Activated CD8-positive, alpha-beta memory T cell treated with anti-CD3 and anti-CD28 coated beads for 1 hour (primary cell): ENCODE measurements at places on chromosomes 2 and 18.

DNA sequence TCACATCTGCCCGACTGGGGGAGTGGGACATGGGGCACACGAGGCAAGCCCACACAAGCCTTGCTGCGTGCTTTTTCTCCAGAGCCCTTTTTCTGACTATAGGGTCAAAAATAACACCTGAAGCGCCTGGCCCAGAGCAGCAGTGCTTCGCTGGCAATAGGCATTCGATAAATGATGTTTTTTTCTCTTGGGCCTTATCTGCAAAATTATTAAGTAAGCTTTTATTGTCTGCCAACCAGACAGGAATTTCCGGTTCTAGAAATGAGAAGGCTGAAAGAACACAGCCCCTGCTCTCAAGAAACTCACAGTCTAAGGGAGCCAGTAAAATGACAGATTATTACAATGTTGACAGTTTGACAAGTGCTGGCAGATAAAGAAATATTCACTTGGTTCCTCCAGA lies 2.7 kb upstream of the TMBIM1 start:
- DNase-seq = no peak

GRCh38 chr18:73737990-73738389 lies 409.6 kb downstream of the FBXO15 start:
- no peak for DNase-seq

- no peak for DNase-seq
These were observed 48.5 kb downstream of the HS6ST1 start for GRCh38 chr2:128269990-128270671.

DNA sequence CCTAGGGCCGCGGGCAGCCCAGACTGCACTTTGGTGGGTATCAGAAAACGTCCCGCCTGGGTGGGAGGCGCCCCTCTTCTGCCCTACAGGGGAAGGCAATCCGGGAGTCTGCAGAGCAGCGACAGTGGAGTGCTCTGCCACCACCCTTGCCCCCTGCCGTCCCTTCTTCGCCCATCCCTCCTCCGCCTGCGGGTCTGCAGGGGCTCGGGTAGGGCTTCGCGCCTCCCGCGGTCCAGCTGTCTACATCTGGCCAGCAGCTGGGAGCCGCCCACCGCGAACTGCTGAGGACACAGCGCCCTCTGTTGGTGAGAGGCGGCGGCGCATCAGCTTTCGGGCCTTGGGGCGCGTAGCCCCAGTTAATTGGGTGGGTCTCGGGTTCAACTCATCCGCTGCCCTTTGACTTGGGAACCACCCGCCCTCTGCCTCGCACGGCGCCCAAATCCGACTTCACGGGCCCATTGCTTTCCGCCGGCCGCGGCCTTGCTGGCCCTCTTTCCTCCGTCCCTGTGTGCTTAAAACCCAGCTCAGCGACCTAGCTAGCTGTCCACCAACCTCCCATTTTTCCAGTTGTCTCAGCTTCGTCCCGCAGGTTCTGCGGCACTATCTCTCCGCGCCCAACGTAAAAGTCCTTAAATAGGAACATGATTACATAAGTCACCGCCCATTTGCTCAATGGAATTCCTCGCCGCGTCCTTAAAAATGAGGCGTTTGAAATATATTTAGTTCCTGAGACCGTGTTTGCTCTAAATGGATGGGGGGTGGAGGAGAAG lies 17.6 kb downstream of the WNT10A start:
- DNase-seq = no peak

DNA sequence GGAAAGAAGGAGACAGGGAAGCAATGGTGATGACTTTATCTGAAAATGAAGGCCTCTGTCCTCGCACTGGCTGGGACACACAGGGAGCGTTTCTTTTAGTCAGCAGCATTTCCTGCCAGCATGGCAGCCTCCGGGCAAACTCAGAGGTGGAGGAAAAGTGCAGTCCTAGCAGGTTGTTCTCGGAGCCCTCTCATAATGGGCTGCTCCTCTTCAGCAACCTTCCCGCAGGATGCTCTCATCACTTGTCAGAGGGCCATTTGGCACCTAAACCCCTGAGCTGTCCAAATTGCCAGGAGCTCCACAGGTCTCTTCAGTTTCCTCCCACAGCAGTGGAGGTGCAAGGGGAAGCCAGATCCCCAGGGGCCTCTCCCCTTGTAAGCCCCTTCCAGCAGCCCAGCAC lies 6.2 kb downstream of the STK39 start:
- DNase-seq = no peak

- no peak for DNase-seq
These were observed 100.6 kb upstream of the FN1 start for GRCh38 chr2:215536510-215536909.

DNA sequence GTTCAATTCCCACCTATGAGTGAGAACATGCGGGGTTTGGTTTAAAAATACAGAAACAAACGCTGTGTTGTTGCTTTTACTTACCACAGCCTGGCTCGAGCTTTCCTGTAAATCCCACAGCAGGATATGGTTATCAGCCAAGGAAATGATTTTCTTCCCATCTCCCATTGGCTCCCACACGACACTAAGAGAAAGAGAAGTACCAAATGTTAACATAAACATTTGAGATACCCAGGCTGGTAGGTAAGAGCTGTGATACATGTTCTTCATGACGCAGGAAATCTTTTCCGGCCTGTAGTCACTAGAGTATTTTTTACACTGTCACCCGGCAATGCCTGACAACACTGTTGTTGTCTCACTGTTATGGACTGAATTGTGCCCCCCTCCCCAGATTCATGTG lies 163.6 kb downstream of the EIPR1 start:
- no peak for DNase-seq

DNA sequence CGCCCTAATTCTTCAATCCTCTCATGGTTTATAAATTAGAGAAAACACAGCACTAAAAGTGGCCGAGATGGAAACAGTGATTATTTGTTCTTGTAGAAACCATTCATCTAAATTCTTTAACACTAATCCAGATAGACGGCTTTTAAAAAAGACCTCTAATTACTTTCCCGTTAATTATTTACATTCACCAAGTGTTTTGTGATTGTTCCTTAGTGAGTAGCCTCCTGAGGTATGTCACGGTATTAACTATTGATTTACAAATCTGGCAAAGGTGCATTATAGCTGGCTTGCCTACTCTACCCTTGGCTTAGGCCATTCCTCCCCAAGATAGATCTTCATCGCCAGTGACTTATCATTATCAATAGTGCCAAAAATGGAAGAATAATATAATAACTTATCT lies 436.4 kb upstream of the ST6GAL2 start:
- DNase-seq = no peak

DNA sequence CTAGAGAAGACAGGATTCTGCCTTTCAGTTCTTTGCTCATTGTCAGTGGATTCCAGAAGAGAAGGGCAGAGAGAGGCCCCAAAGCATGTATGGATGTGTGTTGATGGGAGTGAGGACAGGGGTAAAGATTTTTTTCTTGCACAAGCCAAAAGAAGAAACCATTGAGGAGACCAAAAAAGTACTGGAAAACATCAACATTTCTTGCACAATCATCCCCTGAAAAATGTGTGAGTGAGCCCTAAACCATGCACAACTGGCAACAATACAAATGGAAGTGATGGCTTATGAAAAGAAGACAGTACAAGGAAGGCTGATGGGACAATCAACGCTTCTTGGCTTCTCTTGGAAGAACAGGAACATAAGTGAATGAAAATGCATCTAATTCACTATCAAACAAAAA lies 5.6 kb upstream of the SMAD7 start:
- DNase-seq = no peak

GRCh38 chr2:17232776-17233556 lies 285.3 kb downstream of the RAD51AP2 start:
- DNase-seq = no peak

GRCh38 chr2:69916106-69916505 lies 1.2 kb downstream of the MXD1 start:
- no peak for DNase-seq

DNA sequence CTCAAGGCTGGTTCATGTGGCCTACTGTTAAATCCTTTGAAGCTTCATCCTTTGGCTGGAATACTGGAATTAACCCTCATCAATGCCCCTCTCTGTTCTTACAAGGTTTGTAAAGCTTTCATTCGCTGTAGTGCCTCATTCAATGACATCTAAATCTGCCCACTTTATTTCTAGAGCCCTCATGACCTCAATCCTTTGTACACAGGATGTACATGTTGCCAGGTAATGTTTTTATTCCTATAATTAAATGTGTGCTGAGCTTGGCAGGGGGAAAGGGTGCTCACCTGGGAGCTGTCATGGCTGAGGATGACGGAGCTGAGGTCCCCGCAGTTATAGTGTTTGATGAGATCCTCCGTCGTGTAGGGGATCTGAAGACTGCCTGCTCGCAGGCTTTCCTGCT lies 39.3 kb downstream of the TRABD2A start:
- no peak for DNase-seq
